Left ventricle myocardium inferior (tissue), 1 donor: ENCODE measurements at places on chromosomes 6 and 20. TPM values are rescaled to one million over a fixed set of nuclear protein-coding genes. Genes with fewer than 3 reads are reported as not detected.

GRCh38 chr6:88246654-88247053, 80.5 kb upstream of the CNR1 start:
- DNase-seq, result no peak

Gene NKX2-2
- not detected for total RNA-seq

Gene C6orf141
- total RNA-seq, result 0.41 TPM

DNA sequence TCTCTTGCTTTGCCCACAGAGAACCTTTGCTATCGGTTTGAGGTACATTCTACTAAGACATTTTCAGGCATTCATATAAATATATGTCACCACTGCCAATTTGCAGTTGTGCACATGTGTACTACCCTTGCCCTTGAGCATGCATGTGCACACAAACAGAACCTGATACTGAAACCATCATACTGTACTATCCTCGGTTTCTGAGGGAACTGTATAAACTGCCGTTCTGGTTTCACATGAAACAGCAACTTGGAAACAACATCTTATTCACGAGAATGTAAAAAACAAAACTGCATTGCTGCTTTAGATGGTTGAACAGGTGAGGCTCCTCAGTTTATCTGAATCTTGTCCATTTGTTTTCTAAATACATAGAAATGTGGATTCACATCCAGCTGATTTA, 151.2 kb upstream of the TMEM170B start:
- no peak for DNase-seq

Gene OR2J3
- not detected for total RNA-seq

Gene PDCD2
- 30.6 TPM for total RNA-seq

GRCh38 chr6:100886076-100886475, 4.9 kb upstream of the ASCC3 start:
- DNase-seq, result no peak

DNA sequence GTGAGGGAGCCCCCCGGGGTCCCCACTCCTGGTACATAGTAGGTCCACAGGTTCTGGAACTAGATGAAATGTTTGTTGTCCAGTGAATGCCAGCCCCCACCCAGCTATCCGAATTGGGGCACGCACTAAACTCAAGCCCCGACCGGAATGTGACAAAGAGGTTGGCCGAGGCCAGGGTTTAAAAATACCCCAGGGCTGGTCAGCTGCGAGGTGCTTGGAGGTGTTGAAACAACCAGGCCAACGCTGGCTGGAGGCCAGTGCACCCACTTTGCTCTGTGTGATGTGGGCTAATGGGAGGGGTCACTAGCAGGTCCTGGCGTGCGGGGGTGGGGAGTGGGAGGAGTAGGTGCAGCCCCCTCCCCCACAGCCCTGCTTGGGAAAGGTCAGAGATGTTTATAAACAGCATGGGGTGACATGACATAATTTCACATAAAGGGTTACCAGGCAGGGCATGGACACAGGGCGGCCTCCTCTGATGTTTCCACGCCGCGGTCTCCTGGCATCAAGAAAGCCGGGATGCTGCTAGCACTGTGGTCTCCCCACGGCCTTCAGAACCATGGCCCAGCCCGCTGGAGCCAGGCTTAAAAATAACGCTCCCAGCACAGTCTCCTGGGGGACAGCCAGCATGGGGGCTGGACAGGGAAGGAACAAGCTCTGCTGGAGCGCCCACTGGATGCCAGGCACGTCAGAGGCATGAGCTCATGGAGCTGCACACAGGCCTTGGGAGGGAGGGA, 111.2 kb upstream of the PTPN1 start:
- DNase-seq, result peak; percentile 87

GRCh38 chr20:1267809-1268374, 1.8 kb downstream of the SNPH start:
- no peak for DNase-seq

GRCh38 chr6:170522565-170523183, 30.4 kb downstream of the PSMB1 start:
- DNase-seq, result no peak

GRCh38 chr20:11582060-11582459, 335.6 kb upstream of the BTBD3 start:
- no peak for DNase-seq

- DNase-seq, result no peak
Measured at GRCh38 chr6:108492131-108492766, 68.5 kb upstream of the FOXO3 start.

Gene PRSS35
- 0.36 TPM for total RNA-seq

Gene PKHD1
- not detected for total RNA-seq

Gene GPX5
- total RNA-seq, result not detected

DNA sequence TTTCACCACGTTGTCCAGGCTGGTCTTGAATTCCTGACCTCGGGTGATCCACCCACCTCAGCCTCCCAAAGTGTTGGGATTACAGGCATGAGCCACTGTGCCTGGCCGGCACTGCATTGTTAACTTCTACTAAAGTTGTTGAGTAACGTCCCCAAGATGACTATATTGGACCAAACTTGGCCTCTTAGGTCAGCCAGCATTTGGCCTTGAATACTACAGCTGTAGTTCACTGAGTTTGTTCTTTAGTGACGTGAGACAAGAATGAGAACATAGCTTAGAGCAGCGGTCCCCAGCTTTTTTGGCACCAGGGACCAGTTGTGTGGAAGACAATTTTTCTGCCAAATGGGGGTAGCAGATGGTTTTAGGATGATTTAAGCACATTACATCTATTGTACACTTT, 237.1 kb downstream of the TBC1D7 start:
- DNase-seq, result no peak

DNA sequence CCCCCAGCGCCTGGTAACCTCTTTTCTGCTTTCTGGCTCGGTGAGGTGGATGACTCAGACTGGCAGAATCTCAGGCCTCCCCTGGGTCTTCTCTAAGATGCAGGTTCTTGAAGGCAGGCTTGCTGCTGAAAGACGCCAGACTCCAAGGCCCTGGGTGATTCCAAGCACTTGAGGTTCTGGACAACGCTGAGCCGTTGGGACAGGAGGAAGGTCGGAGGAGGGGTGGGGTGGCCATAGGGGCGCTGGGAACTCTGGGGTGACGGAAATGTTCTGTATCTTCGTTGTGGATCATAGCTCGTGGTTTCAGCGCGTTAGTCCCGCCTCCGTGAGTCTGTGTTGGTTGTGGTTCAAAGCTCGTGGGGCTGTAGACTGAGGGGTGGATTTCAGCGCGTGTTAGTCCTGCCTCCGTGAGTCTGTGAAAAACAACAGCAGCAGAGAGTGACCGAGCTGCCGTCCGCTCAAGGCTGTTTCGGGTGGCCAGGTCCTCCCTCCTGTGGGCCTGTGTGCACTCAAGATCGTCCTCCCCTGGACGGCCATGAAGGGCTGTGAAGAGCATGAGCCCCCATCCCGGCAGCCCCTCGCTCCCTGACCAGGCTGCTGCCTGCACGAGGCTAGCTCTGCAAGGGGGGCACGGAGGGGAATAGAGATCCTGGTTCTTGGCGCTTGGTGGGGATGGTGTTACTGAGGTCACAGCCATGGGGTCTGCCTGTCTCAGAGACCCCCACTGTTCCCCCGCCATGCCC, 7.7 kb downstream of the NTSR1 start:
- no peak for DNase-seq

GRCh38 chr6:158009114-158009891, 27.6 kb downstream of the SYNJ2 start:
- DNase-seq, result peak; percentile 55

Gene NMBR
- total RNA-seq, result not detected

Gene PTGIS
- 26.3 TPM for total RNA-seq

- no peak for DNase-seq
Measured at GRCh38 chr20:460707-461106, 1.6 kb downstream of the TBC1D20 start.

DNA sequence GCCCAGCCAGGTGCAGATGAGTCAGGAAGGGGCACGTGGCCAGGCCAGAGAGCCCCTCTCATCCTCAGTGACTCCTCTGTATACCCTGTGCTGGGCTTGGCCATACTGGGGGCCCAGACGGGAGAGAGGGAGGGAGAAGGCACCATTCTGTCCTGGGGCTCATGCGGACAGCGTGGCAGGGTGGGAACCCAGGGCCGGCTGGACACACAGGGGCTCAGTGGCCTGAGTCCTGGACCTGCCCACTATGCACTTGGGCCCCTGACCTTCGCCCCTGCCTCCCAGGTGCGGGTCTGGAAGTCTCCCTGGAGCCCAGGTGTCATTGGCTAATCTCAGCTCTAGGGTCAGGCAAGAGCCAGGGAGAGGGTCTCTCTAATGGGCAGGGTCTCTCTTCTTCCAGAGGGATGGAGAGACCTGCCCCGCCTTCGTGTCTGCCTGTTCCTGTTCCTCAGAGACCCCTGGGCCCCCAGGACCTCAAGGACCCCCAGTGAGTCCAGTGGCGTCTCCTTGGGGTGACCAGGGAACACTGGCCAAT, 27.7 kb downstream of the COL20A1 start:
- DNase-seq, result no peak

Gene CD40
- total RNA-seq, result 6.8 TPM

DNA sequence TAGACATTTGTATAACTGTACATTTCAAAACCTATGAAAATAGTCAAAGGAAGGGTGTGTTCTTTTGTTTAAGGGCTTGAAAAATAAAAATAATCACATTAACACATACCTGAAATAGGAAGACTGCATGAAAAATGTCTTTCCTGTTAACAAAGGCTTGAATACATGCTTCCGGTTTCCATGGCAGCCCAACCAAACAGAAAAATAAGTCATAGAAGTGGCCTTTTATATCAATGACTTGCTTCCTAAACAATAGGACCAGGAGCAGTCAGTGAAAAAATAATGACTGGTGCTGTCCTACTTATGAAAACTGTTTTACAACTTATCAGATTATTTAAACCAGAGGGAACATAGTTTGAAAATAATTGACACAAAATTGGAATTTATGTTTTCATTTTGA, 412.6 kb upstream of the PLCB4 start:
- DNase-seq, result no peak

DNA sequence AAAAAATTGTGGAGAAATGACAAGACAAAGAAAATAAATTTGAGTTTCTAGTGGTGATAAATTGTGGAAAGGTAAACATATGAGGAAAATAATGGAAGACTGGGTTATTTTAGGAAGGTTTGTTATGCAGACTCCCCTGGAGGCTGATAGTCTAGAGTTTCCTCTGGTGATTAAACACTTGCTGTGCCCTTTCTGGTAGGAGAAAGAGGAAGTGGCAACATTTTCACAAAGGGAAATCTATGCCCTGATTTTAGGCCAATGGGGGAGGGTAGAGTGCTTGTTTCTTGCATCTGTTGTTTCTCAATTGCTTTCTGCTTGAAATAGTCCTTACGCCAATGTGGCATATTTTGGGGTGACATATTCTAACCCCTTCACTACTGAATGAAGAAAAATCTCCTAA, 129.1 kb upstream of the DOK5 start:
- no peak for DNase-seq

GRCh38 chr6:129597023-129597713, 112.8 kb downstream of the ARHGAP18 start:
- DNase-seq, result no peak

DNA sequence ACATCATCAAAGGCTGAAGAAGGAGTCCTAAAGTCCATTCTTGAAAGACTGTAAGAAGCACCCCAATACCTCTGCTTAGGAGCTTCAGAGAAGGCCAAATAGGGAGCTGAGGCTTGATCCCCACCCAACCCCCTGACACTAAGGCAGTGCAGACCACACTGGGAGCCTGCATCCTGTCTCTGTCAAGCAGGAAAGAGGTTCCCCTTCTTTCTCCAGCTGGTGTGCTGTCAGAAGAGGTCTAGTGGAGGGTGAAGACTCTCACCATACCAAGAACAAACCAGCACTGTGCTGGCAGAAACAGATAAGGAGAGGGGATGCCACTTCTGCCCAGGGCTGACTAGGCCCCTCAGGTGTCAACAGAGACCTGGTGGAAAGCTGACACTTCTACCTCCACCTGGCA, 19.9 kb downstream of the GZF1 start:
- DNase-seq, result no peak

- DNase-seq, result no peak
Measured at GRCh38 chr20:2617099-2617714, 35.2 kb upstream of the NOP56 start.

DNA sequence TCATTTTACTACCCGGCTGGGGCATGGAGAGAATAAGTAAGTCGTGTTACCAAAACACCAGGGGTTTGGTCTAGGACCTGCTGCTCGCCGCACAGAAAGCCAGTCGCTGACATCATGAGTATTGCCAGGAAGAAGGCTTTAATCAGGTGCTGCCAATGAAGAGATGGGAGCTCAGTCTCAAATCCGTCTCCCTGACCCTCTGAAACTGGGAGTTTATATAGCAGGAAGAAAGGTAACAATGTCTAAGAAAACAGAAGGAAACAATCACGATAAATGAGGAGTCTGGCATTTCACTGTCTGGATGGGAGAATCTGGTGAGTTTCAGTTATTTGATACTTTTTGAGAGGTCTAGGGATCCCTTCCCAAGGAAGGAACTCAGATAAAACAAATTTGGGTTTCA, 437.9 kb upstream of the JARID2 start:
- DNase-seq, result no peak
